ENCODE measurements at places on chromosomes 5 and 9. TPM values are rescaled to one million over a fixed set of nuclear protein-coding genes. Genes with fewer than 3 reads are reported as not detected.

- H3K4me3 ChIP-seq: no peak overlapping the region
- no peaks in the 10 kb centered on the region for H3K4me1 ChIP-seq
- H3K36me3 ChIP-seq: no peaks in the 10 kb centered on the region
- no peaks in the 10 kb centered on the region for H3K27me3 ChIP-seq
Observed at GRCh38 chr5:32745317-32745716, 34.2 kb downstream of the NPR3 start.

DNA sequence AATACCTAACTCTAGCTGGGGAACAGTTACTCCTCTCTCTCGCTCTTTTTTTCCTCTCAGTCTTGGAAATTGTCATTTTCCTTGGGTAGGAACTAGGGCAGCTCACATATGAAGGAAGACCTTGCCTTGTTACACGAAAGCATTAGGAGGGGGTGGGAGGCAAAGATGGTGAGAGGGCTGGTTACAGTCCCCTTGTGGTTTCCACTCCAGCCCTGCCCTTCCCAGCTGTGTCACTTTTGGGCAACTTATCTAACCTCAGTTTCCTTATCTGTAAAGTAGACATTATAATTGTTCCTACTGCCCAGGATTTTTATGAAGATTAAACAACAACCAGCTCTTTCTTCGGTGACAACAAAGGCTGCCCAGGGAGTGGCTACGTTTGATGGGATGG, 196.2 kb upstream of the CLINT1 start:
- H3K4me1 ChIP-seq: no peaks in the 10 kb centered on the region
- H3K4me3 ChIP-seq: no peak overlapping the region
- no peaks in the 10 kb centered on the region for H3K36me3 ChIP-seq
- DNase-seq: no peak
- H3K27me3 ChIP-seq: peaks cover 12% of the 10 kb centered on the region

GRCh38 chr5:104513121-104513602, 950.6 kb upstream of the NUDT12 start:
- no peaks in the 10 kb centered on the region for H3K36me3 ChIP-seq
- H3K27me3 ChIP-seq: no peaks in the 10 kb centered on the region
- no peak for DNase-seq
- H3K4me3 ChIP-seq: no peak overlapping the region
- no peaks in the 10 kb centered on the region for H3K4me1 ChIP-seq
- H3K27ac ChIP-seq: no peak overlapping the region

GRCh38 chr5:136030252-136030651, 1.5 kb downstream of the TGFBI start:
- no peaks in the 10 kb centered on the region for H3K36me3 ChIP-seq
- peaks cover 18% of the 10 kb centered on the region for H3K27me3 ChIP-seq
- no peaks in the 10 kb centered on the region for H3K4me1 ChIP-seq
- DNase-seq: no peak
- no peak overlapping the region for H3K27ac ChIP-seq

- no peaks in the 10 kb centered on the region for H3K36me3 ChIP-seq
- no peak overlapping the region for H3K4me3 ChIP-seq
- H3K27ac ChIP-seq: no peak overlapping the region
Observed at GRCh38 chr5:141961466-141961865, 3.5 kb upstream of the PCDH12 start.

GRCh38 chr5:74205767-74206578, 434.6 kb downstream of the ENC1 start:
- H3K27ac ChIP-seq: no peak overlapping the region
- H3K27me3 ChIP-seq: peaks cover 10% of the 10 kb centered on the region

DNA sequence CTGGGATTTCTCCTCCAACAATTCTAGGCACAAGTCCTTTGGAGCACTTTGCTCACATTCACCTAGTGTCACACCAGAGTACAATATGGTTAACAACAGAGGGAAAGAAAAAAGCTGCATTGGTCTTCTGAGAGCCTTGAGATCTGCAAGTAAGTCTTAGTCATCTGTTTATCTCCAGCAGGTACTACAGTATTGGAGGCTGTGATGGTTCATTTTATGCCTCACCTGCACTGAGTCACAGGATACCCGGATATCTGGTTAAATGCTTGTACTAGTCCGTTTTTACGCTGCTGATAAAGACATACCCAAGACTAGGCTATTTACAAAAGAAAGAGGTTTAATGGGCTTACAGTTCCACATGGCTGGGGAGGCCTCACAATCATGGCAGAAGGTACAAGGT, 525.0 kb downstream of the NR2F1-AS1 start:
- H3K27me3 ChIP-seq: no peaks in the 10 kb centered on the region
- no peak for DNase-seq
- H3K36me3 ChIP-seq: no peaks in the 10 kb centered on the region
- H3K4me1 ChIP-seq: no peaks in the 10 kb centered on the region
- H3K27ac ChIP-seq: no peak overlapping the region

- no peak overlapping the region for H3K4me3 ChIP-seq
- H3K36me3 ChIP-seq: no peaks in the 10 kb centered on the region
- no peaks in the 10 kb centered on the region for H3K4me1 ChIP-seq
- H3K27me3 ChIP-seq: peaks cover 3% of the 10 kb centered on the region
- H3K27ac ChIP-seq: no peak overlapping the region
Observed at GRCh38 chr5:143550986-143551630, 147.6 kb upstream of the NR3C1 start.

Gene PCDH1
- not detected for total RNA-seq

Gene KLHL3
- total RNA-seq: 2.0 TPM

Gene CDH9
- total RNA-seq: not detected

Gene OR1K1
- total RNA-seq: not detected

Gene RNF183
- not detected for total RNA-seq

Gene NCS1
- 22.4 TPM for total RNA-seq
